Stimulated activated CD8-positive, alpha-beta memory T cell treated with anti-CD3 and anti-CD28 coated beads, Interleukin-15, amount 100 ng/mL, for 1 hour (primary cell): ENCODE measurements at places on chromosomes 6 and 20.
A peak's percentile ranks its signal among the peaks of the same experiment; 100 is the strongest.

DNA sequence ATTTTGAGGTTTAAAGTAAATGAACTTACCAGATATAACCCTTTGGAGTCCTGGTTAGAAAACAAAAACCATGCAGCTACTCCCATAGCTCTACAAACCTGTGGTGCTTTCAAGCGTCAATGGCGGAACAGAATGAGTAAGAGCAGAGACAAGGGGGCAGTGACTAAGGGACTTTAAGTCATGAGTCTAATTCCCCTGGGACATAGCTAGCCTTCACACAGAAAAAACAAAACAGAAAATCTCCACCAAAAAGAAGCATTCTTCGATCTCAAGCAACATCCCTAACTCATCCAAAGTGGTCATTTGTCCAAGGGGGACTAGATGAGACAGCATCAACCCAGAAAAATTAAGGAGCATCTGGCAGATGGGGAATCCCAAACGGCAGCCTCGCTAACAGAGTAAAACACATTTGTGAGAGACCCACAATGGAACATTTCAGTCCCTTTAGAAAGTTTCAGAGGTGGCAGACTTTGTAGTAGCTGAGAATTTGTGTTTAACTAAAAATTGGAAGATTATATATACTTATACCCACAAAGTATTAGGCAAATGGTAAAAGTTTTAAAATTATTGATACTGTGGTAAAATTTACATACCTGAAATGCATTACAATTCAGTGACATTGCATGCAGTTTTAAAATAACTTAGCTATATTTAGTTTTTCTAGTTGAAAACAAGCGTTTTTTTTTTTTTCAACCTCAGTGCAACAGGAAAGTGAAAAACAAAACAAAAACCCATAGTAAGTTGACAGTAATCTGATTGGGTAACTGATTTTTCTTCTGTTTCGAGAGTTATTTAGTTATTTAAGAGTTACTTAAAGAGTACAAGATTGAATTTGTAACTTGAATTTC lies 67.5 kb downstream of the KCNQ5 start:
- DNase-seq = no peak

GRCh38 chr20:64219202-64219601 lies 36.3 kb upstream of the PCMTD2 start:
- no peak for DNase-seq

DNA sequence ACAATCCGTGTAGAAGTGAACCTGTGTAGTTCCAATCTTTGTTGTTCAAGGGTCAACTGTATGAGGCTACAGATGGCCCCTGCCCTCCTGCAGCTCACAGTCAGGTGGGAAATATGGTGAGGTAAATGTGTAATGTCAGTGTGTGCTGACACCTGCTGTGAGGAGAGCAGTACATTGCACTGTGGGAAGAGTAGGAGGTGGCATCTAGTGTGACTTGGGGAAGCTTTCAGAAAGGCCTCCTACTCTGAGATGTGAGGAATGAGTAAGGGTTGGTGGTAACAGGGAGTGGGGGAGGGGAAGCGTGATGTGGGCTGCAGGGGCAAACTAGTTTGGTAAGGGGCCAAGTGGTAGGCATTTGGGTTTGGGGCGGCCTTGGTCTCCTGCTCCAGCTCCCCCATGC lies 188.8 kb downstream of the FARS2 start:
- DNase-seq = no peak

GRCh38 chr20:51624157-51624731 lies 81.7 kb upstream of the NFATC2 start:
- DNase-seq = peak; percentile 30

GRCh38 chr6:63121166-63121565 lies 90.1 kb upstream of the FKBP1C start:
- no peak for DNase-seq

DNA sequence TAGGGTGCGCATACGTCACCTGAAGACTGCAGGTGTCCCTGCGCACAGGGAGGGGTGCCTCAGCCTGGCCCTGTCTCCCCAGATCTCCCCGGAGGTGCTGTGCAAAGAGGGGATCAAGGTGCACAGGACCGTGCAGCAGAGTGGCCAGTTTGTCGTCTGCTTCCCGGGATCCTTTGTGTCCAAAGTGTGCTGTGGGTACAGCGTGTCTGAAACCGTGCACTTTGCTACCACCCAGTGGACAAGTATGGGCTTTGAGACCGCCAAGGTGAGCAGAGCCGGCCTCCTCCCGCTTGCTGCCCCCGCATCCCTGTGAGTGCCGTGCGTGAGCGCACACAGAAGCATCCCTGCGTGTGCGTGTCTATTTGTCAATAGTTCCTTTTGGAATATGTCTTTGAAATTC lies 150.7 kb downstream of the DTNBP1 start:
- DNase-seq = no peak

DNA sequence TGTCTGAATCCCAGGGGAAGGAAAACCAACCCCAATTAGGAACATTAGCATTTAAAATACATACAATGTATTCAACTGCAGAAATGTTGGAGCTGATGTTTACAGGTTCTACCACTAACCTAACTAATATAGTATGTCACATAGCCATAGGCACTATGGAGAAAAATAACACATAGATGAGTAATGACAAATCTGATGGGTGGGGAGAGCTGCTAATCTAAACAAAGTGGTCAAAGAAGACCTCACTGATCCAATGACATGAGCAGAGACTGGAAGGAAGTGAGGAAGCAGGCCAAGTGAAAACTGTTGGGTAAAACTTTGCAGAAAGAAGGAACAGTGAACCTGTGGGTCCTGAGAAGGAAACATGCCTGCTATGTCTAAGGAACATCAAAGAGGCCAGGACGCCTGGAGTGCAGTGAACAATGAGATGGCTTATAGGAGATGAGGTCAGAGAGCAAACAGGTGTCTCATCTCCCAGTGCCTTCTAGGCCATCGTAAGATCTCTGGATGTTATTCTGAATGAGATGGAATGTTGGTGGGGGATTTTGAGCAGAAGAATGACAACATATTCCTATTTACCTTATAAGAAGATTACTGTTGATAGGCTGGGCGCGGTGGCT lies 135.7 kb downstream of the ALDH8A1 start:
- no peak for DNase-seq

DNA sequence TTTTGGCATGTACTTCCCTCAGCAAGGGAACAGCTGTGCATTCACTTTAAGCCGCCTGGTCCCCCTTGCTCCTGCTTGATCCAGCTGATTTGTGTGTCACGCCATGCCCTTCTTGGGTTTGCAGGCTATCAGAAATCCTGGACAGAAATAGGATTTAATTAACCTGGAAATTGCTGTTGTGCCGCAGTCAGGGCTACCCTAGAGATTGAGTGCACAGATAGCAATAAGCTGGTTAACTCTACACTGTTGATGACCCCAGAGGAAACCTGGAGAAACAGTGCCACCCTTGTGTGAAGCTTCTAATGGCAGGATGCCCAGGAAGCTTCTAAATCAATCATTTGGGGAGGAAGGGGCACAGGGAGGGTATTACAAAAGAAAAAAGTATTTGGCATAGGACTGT lies 199.0 kb downstream of the JARID2 start:
- no peak for DNase-seq

- DNase-seq = no peak
Observed at GRCh38 chr6:44333942-44334341, 8.5 kb upstream of the SPATS1 start.

DNA sequence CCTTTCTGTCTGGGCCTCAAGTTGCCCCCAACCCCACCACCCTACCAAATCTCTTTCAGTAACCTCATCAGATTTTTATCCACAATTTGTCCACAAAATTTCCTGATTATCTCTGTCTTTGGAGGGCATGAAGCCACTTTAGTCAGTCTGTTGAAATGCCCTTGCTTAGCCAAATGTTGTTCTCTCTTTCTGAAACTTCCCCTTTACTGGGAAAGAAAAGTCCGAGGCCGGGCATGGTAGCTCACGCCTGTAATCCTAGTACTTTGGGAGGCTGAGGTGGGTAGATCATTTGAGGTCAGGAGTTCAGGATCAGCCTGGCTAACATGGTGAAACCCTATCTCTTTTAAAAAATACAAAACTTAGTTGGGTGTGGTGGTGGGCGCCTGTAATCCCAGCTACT lies 33.8 kb downstream of the TOMM6 start:
- no peak for DNase-seq

DNA sequence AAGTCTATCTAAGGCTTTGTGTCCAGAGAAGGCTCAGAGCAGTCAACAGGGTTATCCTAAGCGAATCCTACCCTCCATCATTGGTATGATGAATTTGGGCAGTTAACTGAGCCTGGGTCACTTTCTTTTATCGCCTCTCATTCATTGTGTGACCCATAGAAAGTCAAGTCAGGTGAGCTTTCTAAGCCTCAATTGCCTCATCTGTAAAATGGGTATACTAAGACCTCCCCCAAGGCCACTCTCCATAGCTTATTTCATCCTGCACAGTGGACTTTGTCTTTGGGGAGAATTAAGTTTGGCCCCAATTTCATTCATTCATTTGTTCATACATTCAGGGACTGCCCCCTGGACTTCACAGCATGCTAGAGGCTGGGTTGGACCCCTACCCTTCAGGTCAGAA lies 110.5 kb downstream of the DHX35 start:
- no peak for DNase-seq
